Thoracic aorta (tissue), 2 donors: ENCODE measurements at places on chromosomes 4 and X.

GRCh38 chrX:105972690-105973386 is 65.7 kb downstream of the SERPINA7 start:
- no peak for DNase-seq

DNA sequence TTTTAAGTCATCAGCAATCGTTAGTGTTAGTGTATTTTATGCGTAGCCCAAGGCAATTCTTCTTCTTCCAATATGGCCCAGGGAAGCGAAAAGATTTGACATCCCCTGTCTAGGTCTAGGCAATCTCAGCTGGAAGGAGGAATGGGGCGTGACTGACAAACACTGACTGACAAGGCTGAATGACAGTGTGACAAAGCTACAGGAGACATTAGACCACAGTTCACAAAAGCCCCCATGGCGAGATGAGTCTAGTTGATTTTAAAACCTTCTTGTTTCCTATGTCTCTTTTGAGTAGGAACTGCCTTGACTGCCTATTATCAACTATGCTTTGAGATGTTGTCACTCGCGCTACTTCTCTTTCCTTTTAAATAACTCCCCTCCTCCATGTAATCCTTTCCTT is 42.3 kb downstream of the QRFPR start:
- DNase-seq, result no peak

DNA sequence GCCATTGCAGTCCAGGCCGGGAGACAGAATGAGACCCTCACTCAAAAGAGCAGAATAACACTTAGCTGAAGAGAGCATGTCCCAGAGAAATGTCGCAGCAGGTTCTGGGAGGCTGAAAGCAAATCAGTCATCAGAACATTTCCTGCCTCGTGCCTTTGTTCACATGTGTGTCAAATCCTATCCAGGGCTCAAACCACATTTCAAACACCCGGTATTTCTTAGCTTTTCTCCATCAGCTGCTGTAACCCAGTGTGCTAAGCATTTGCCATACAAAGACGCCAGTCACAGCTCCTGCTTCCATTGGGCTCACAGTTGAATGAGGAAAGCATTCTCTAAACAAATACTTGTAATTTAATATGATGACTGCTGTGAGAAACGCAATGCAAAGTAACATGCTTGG is 6.0 kb downstream of the PALLD start:
- no peak for DNase-seq

- DNase-seq, result no peak
Observed at GRCh38 chr4:6943012-6943884, 33.6 kb downstream of the TBC1D14 start.

GRCh38 chr4:142168181-142168580 is 531.8 kb downstream of the IL15 start:
- DNase-seq, result no peak

- no peak for DNase-seq
Observed at GRCh38 chr4:73010789-73011628, 58.5 kb downstream of the COX18 start.

GRCh38 chr4:76556452-76556851 is 121.4 kb downstream of the SHROOM3 start:
- no peak for DNase-seq

- DNase-seq, result no peak
Observed at GRCh38 chr4:108884596-108884995, 121.7 kb upstream of the ETNPPL start.

GRCh38 chr4:185201977-185202962 is 1.5 kb downstream of the CFAP97 start:
- no peak for DNase-seq

DNA sequence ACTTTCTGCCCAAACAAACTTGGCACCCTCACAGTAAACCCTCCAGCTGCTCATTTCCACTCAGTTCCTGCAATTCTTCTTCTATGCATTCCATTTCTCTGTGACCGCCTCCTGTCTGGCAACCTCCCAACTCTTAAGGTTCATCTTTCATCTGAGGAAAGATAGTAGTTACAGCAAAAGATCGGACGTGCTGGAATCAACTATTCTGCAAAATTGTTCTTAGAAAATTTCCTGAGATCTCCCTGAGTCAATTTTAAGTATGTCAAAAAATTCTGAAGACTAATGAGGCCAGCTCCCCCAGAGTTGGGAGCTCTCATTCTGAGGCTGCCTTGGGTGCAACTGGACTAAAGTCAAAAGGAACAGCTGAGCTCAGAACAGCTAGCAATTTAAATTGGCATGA is 1026.0 kb downstream of the ADGRL3 start:
- DNase-seq, result no peak

DNA sequence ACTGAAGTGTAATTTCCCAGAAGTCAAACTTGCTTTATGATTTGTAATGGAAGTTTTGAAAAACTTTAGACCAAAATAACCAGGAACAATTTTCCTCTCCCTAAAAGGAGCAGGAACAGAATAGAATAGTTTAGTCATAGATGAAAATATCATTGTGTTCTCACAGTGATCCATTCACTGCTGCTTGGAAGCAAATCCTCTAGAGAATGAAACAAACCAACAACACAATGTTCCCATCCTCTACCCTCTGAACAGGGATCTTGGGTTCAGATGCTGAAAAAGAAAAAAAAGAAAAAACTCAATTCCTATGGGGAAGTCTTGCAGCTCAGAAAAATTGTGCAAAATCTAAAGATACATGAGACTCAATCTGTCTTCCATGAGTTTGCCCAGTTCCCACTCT is 12.2 kb downstream of the DSPP start:
- DNase-seq, result no peak

DNA sequence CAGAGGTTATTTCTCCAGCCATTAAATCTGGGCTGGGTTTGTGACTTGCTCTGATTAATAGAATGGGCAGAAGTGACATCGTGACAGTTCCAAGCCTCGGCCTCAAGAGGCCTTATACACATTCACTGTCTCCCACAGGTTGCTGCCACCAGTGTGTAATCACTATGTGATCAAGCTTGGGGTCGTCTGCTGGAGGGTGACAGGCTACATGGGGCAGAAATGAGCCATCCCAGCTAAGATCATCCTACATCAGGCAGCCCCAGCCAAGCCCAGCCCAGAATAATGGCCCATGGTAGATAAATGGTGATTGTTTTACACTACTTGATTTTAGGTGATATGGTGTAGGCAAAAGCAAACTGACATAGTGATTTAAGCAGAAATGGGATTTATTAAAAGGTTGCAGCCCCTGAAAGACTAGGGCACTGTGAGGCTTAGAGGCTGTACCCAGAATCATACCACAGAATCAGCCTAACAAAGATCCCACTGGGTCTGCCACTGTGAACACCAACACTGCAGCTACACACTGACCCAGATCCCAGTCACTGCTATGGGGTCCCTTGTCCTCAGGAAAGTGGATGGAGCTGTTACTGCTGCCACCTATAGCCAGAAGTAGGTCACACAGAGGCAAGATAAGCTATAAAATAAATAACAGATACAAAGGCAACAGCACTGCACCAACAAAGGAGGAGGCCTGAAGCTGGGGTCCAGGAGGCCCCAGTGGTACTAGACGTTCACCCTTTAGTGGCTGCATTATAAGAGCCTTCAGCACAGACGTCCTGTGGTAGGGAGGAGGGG is 159.6 kb upstream of the RBPJ start:
- DNase-seq, result no peak

- no peak for DNase-seq
Observed at GRCh38 chr4:154608361-154609252, 3.8 kb downstream of the FGG start.

- no peak for DNase-seq
Observed at GRCh38 chr4:72430050-72430449, 139.0 kb downstream of the ADAMTS3 start.
